ENCODE measurements at places on chromosomes 7 and 10.
A peak's percentile ranks its signal among the peaks of the same experiment; 100 is the strongest.

DNA sequence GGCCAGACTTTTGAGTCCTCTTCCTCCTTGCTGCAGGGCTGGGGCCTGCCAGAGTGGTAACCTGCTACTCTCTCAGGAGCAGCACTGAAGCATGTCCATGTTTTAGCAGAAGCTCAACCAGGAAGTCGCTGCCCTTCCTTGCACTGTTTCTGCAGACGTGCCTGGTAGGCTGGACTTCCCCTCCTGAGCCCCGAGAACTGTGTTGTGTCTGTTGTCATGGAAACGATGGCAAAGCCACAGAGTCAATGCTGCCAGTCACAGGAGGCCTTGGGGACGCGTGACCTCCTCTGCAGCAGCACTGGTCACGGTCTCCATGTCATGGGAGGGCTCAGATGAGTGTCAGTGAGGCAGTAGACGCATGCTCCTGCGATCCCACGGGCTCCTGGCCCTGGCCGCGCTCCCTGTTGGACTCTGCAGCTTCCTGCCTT lies 145.5 kb downstream of the FANK1 start:
- peak; percentile 90 for DNase-seq

GRCh38 chr7:21371360-21371759 lies 56.5 kb upstream of the SP4 start:
- DNase-seq, result no peak

DNA sequence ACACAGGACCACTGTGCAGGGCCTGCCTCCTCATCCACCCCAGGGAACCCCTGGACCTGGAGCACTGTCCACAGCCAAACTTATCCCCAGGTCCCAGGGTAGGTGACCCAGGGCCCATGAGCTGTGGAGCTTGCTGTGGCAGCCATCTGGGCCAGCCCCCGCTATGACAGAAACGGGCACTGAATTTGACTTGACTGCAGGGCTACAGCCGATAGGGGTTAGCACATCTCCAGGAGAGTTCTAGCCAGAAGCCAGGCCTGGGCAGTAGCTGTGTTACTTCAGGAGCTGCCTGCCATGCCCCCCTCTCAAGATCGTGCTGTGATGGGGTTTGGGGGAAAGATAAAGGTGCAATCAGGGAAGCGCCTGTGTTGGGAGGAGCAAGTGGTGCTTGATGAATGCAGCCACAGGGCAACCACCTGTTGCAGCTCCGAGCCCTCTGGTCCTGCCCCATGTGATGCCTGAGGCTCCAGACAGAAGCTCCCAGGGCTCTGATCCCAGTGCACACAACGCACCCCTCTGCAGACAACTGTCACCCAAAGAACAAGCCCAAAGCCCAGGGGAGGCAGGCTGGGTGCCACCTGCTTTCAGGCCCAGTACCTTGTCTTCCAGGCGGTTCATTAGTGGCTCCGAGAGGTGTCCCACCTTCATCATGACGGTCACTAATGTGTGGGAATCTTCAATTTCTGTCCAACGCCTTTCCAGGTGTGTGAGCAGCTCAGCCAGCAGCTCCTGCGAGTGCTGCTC lies 6.5 kb downstream of the TBRG4 start:
- no peak for DNase-seq

DNA sequence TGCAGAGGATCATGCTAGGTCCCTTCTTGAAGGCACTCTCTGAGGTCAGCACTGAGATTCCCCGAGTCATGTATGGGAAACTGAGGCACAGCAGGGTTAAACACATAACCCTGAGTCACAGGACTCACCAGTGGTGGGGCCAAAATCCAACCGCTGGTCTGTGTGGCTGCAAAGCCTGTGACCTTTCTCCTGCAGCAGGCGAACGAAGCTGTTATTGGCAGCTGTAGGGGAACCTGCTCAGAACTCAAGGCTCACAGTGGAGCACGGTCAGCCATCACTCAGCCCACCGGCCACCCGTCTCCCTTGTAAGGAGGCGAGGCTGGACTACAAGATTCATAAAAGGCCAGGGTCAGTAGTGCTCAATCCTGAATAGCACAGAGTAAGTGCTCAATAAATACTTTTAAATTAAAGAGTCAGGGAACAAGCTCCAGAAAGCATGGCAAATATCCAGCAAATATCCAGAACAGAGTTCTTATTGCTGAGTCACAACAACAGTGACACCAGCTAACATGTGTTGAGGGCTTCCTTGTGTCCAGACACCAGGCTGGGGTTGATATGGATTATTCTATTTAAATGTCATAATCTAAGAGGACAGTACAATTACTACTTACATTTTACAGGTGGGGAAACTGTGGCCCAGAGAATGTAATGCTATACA lies 34.9 kb downstream of the CHST15 start:
- DNase-seq, result no peak

DNA sequence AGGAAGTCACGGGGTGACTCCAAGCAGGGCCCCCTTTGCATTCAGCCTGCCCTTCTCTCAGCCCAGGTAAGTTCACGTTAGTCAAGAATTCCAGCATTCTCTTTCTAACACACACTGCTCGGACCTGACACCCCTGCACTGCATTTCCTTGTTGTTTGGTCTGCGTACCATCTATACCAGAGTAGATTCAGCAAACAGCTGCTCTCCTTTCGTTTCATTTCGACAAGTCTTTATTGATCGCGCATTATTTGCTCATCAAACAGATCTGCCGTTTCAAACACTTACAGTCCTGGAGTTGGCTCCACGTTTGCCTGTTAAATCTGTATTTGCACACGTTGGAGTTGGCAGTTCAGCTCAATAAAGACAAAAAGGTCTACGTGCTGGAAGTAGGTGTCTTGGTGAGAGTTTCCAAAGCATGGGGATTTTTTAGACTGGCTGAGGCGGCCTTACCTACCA lies 495.1 kb downstream of the RPS24 start:
- no peak for DNase-seq

- no peak for DNase-seq
Measured at GRCh38 chr7:6306471-6306870, 34.0 kb upstream of the CYTH3 start.

DNA sequence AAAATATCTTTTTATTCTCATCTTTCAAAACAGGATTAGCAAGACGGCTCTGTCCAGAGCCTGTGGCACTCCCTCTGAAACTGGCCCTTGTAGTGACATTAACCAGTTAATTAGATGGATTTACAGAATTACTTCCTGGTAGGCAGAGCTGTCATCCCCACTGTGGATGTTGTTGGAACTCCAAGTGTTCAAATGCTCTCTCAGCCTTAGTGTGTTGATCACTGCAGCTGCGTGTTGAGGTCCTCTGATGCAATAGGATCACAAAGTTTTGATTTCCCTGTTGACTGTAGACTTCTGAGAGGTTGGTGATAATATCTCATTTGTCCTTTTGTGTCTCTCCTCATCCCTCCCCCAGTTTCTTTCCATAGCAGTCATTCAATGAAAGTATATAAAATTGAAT lies 117.3 kb upstream of the CDK6 start:
- no peak for DNase-seq

- DNase-seq, result peak; percentile 88
Measured at GRCh38 chr10:79196470-79197461, 128.0 kb downstream of the ZMIZ1 start.

- DNase-seq, result no peak
Measured at GRCh38 chr7:69833964-69834363, 235.7 kb downstream of the AUTS2 start.

GRCh38 chr7:111855842-111856227 lies 293.5 kb upstream of the IMMP2L start:
- peak; percentile 65 for DNase-seq

DNA sequence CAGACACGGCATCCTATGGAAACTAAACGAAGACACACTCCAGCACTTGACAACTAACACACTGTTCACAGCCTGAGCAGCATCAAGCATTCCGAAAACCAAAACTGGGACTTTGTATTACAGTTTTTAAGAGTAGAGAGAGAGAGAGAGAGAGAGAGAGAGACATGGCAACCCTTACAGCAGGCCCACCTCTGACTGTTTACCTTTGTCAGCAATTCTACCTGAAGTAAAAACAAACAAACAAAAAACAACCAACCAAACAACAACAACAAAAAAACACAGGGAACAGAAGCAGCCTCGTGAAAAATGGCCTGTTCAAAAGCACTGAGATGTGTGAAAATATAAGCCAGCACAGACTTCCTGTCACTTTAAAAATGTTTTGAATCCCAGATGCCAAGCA lies 118.0 kb downstream of the SPAG6 start:
- no peak for DNase-seq

DNA sequence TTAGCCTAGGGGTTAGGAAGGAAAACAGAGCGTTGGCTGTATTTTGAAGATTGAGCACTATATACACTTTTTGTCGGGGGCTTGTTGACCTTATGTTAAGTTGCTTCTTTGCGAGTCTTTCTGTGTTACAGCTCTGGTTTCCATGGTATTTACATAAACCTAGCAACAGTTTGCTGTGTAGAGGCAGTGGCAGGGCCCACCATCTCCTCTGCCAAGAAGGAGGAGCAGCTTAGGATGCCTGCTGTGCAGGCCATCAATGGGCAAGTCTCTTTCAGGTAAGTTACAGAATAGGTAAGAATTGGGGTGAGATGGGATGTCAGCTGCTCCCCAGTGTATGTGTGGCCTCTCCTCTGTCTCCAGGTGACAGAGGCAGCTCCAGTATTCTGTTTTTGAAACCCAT lies 485.5 kb downstream of the LRMDA start:
- no peak for DNase-seq

DNA sequence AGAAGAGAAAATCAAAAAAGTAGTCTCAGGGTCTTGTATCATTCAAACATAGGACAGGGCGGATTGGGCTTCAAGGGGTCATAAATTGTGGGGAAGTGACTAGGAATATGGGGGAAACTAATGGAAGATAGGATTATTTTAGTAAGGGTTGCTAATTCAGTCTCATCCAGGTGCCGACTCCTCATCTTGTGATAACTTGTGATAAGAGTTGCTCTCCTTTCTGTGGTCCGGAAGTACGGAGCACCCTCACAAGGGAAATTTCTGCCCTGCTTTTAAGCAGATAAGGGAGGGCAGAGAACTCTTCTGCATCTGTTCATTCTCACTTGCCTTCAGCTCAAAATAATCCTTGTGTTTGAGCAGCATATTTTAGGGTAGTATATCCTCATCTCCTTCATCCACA lies 436.4 kb upstream of the LRGUK start:
- DNase-seq, result no peak

DNA sequence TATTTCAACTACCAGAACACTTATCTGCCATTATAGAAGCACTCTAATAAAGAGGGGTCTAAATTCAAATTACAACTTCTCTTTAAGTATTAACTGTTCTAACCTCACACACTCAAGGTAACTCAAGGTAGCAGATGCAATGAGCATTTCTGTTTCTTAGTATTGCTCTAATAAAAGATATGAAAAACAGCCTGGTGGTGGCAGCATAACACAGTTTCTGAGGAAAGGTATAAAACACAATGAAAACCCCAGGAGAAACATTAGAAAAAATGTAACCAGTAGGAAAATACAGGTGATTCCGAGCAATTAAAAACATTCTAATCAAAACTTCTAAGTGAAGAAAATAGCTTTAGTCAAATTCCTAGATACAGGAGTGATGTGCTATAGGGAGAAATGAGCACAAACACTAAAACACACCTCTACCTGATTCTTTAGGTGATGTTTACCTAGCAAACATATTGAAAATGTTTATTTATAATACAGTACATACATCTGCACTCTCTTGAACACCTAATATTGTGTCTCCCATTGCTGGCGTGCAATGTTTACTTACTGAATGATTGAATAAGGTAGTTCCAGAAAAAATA lies 3.5 kb downstream of the MKRN1 start:
- no peak for DNase-seq

- peak; percentile 80 for DNase-seq
Measured at GRCh38 chr7:127650847-127651555, 993 bp upstream of the SND1 start.

DNA sequence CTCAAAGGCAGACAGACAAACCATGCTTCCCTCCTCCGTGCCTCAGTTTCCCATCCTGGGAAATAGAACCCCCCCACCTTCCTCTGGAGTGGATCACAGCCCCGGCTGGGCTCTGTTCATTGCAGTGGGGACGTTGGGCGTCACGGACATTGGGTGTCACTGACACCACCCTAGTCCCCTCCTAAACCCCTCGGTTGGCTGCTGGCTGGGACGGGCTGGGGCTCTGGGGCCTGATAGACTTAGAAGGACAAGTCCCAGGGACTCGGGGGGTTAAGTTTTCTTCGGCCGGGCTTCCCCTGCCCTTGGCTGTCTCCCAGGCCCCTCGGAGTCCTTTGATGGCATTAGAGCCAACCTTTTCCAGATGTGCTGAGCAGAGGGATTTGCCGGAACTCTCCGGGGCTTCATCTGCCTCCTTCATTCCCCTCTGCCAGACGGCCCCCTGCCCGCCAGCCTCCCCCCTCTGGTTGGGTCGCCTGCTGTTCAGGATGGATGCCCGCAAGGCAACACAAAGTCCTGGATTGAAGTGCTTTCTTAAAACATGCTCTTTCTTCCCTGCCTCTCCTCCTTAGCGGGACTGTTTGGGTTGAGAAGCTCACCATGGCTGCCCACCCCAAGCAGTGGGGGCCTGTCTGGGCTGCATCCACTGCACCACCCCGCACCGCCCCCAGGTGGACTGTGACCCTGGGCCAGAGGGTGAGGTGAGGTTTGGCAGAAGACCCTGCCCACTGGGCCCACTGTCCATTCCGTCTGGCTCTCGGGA lies 73.0 kb downstream of the COL26A1 start:
- no peak for DNase-seq

GRCh38 chr7:106112972-106113421 lies 885 bp upstream of the SYPL1 start:
- DNase-seq, result no peak

- DNase-seq, result peak; percentile 81
Measured at GRCh38 chr10:60139798-60140566, 233.6 kb upstream of the CCDC6 start.

DNA sequence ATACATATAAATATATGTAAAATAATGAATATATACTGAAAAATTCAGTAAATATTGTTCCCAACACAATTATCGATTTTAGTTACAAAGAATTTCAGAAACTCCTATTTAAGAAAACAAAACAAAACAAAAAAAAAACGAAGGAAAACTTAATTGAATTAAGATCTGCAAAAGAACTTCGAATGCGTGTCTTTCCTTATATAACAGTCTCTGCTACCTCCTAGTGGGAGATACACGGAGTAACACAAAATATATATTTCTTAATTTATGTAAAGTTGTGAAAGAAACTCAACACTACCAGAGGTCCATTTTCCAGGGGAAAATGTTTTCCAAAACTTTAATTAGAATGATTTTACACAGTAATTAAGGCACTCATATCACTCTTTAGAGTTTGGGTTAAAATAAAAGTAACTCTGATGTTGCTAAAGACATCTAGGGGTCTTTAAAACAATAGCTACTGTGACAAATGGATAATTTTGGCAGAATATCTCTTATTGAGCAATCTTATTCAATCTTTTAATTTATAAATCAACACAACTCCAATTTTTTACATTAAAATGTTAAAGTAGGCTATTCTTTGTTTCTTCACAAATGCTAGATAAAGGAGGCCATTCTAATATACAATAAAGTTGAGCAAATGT lies 41.6 kb downstream of the NEBL start:
- DNase-seq, result no peak

DNA sequence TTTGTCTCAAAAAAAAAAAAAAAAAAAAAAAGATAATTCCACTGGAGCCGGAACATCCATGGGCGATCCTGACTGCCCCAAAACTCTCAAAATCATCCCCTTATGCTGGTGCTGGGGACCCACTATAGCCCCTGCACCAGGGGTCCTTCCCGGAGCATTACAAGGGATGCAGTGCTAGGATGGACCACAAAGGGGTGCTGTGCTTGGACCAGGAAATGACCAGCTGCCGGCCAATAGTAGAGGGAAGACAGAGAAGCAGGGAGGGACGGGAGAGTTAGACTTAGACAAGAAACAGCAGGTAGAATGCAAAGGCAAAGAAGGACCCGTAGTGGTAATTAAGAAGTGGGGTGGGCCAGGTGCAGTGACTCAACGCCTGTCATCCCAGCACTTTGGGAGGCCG lies 40.5 kb downstream of the RCC1L start:
- no peak for DNase-seq

Measured in islet precursor cell (in vitro differentiated cells).